Activated CD8-positive, alpha-beta memory T cell treated with anti-CD3 and anti-CD28 coated beads, Interleukin-2, amount 10 ng/mL, durations not matched to agents 7 days and 5 days (primary cell): ENCODE measurements at places on chromosomes 16 and 17. TPM values are rescaled to one million over a fixed set of nuclear protein-coding genes. Genes with fewer than 3 reads are reported as not detected.

IGFALS gene
- total RNA-seq = not detected

AATK gene
- 0.06 TPM for total RNA-seq

RHBDL3 gene
- total RNA-seq = 0.29 TPM

STX1B gene
- 3.6 TPM for total RNA-seq

TM4SF5 gene
- not detected for total RNA-seq
